MV-4-11 (cell line): ENCODE measurements at places on chromosomes 3 and 15.

- no peak for DNase-seq
These were observed 437.8 kb downstream of the RBMS3 start for GRCh38 chr3:29718661-29719065.

DNA sequence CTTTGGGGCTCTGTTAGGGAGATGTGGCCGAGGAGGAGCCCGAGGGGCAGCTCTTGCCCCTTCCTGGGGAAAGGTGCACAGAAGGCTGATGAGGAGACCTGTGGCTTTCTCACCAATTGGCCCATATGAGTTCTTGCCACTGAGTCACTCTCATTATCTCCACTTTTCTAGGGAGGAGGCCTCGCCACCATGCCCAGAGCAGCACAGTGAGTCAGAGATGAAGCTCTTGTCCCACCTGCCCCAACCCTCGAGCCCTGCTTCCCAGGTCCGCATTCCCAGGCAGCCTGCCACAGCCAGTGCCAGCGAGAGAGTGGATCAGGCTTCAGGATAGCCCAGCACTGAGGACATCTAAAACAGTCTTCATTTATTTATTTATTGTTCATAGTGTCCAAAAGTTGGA lies 53.5 kb downstream of the AMOTL2 start:
- no peak for DNase-seq

- DNase-seq, result no peak
These were observed 99.8 kb downstream of the SEC22A start for GRCh38 chr3:123301331-123302184.

GRCh38 chr3:18232317-18232716 lies 192.8 kb downstream of the SATB1 start:
- DNase-seq, result no peak

GRCh38 chr15:52247461-52247860 lies 48.1 kb downstream of the MYO5C start:
- DNase-seq, result peak; percentile 56

DNA sequence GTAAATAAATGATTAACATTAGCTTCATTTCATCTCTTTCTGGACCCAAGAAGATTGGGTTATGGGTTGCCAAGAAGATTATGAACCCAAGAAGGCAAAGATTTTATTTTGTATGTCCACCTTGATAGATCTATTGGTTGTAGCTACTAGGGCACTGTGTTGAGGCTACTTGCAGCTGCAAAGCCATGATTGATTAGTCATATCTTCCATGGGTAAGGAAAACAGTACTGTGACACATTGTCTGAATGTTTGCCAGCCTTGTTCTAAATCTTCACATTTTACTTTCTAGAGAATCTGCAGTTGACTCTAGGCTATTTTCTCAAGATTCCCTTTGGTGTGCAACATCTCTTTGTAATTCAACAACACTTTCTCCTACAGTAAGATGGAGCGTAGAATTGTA lies 229.2 kb upstream of the KCNH8 start:
- no peak for DNase-seq

DNA sequence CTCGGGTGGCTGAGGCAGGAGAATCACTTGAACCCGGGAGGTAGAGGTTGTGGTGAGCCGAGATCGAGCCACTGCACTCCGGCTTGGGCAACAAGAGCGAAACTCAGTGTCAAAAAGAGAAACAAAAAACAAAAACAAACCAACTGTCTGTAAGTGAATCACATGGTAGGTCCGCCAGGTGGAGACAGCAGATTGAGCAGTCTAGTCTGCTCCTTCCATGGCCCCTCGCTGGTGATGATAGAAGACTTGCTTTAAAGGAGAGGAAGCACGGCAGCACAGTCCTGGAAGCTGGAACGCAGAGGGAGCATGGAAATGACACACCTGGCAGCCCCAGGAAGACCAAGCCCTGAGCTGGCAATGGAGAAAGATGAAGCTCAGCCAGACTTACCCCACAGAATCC lies 31.4 kb upstream of the MGLL start:
- DNase-seq, result no peak

DNA sequence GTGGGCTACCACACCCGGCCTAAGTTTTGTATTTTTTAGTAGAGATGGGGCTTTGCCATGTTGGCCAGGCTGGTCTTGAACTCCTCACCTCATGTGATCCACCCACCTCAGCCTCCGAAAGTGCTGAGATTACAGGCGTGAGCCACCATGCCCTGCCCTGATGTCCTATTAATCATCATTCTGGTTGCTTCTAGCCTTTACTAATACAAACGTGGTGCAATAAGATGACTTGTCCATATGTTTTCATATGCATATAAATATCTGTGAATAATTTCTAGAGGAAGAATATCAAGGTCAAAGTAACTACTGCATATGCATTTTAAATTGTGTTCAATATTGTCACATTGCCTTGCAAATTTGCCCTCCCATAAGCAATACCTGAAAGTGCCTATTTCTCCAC lies 25.5 kb upstream of the PDHB start:
- no peak for DNase-seq

DNA sequence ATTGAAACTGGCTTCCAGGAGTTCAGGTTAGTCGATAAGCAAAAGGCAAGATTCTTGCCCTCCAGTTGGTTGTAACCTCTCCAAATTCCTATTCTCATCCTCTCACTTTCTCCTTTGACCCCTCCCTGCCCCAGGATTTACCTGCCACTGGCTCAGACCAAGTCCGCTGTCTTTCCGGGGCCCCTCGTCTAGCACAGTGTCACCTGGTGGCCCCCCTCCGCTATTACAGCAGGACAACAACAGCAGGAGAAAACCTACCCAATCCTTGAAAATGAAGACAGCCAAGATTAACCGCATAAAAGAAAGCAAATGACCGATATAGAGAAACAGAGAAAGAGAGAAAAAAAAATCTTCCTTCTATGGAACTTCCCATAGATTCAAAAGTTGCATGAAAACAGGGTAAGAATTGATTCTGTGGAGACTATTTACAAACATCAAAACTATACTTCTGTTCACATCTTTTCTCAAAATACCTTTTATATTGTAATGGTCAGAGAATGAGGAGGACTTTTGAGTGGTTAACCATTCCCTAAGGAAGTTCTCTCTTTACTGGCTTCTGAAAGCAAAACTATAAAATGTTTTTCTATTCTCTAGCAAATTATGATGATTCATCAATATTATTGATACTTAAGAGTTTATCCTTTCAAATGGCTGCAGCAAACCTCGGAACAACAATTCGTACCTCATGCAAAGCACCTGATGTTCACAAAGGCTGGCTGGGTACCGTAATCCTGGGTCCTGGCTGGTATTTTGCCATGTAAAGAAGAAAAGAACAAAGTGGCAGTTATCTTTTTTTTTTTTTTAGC lies 10.0 kb upstream of the ST8SIA2 start:
- DNase-seq, result no peak

DNA sequence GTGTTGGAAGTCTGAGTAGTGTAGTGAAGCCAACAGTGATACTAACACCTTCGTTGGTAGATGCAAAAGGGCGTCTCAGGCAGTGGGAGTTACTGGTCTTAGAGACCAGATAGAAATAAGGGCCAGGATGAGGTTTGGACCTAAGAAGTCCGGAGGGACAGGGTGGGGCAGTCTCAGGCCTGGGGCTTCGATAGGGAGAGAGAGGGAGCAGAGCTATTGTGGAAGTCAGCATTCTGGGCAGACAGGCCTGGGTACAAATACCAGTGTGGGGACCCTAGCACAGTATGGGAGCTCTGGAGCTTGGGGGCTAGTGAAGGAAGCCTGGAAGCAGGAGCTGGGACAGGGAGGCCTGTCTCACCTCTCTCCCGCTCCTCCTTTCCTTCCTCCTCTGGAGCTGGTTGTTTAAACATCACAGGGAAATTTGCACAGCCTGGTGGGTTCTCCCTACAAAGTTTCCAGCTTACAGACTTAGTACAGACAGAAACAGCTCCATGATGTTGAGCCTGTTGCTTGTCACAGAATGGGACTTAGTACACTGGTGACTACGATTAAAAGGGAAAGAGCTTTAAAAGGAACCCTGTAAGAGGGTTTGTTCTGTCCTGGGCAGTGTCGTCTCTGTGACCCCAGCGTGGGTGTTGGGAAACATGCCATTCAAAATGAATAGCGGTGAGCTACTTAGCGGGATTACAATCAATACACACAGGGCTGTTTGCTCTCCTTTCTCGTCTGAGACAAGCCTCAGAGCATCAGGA lies 76.4 kb upstream of the TNFAIP8L3 start:
- peak; percentile 40 for DNase-seq

DNA sequence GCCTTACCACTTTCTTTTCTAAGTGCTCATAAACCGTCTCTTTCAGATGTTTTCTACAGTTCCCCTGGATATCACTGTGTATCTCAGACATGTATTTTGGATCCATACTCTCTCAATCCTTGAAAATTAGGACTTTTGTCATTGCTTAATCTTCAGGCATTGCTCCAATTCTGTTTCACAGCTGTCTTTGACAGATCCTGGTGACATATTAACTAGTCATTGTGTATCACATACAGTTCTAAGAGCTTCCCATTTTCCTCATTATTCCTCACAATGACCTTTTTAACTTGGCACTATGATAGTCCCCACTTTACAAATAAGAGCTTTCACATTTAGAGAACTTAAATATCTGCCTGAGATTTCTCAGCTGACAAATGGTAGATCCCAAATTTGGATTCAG lies 151.7 kb downstream of the CLSTN2 start:
- no peak for DNase-seq

DNA sequence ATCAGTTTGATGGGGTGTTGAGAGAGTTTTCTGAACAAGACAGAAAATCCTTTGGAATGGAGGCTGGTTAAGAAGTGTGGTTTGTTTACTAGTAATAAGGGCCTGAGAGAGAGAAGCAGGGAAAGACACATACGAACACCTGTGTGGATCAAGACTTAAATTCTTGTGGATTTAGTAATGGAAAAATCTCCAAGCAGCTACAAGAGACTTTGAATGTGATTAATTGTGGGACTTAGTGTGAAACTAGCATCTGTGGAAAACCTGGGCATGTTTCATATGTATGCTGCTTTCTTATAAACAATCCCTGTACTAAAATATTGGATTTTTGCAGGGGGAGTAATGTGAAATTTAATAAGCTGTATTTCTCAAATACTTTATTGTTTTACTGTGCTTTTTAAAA lies 399.1 kb downstream of the SI start:
- no peak for DNase-seq

DNA sequence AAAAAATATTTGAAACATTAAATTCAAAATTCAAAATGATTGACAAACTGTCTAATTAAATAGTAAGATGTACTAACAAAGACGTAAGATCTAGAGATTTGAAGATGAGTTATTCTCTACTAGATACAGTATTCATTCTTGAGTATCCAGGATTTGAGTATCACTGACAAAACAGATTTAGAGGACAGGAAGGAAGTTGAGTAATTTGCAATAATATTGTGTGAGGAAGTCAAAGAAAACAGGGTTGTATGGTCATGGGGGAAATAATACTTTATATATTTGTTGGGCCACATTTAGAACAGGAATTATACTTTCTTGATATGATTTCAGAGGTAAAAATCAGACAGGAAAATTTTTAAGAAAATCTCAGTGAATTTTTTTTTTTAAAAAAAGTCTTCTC lies 393.1 kb upstream of the CDIN1 start:
- no peak for DNase-seq

- DNase-seq, result no peak
These were observed 1398.6 kb upstream of the ALCAM start for GRCh38 chr3:103968131-103968530.

DNA sequence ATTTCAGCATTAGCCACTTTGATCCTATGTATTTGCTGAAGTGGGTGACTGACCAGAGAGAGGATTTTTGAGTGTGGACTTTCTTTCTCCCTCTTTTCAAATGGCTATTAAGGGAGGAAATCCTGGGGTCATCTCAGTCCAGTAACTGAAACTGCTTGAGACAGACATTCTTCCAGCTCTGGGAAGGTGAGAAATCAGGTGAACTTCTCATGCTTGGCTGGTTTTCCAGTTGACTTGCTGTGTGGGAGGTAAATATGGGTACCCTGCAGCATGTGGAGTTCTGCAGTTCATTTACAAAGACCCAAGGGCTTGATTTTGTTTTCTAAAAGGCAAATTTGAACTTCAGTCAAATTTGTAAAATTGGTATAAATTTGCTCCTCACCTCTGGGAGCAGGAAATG lies 461.1 kb upstream of the TBL1XR1 start:
- DNase-seq, result no peak

GRCh38 chr3:84442533-84442932 lies 516.3 kb upstream of the CADM2 start:
- DNase-seq, result no peak

DNA sequence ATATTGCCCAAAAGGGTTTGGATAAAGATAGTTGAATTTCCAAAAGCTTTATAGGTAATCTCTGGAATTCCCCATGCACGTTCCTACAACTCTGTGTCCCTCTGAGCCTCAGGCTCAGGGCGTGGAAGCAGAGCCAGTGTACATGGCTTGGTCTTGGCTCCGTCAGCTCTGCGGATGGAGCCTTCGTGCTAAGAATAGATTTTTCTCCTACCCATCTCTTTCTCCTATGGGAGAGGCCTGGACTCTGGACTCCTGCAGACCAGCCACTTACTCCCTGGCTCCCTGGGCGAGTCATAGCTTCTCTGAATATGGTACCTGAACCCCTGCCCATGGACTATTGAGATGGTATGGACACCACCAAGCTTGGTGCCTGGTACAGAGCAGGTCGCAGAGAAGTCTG lies 99.9 kb downstream of the EEFSEC start:
- no peak for DNase-seq

DNA sequence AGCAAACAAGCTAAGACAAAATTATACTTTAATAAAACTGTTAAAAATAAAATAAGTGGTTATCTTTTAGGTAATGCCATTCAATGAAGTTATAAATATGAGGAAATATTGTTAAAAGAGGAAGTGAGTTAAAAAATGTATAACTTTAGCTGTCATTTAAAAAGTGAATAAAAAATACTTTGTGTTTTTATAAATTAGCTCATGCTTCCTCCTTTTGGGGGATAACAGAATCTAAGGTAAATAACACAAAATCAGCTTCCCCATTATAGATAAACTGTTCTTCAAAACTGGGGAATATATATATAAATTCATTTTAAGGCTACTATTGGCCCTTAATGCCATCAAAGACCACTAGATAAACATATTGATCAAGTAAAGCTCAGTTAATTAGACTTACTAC lies 113.7 kb upstream of the AADACL2 start:
- no peak for DNase-seq

- DNase-seq, result peak; percentile 0
These were observed 525.1 kb upstream of the GOLIM4 start for GRCh38 chr3:168620854-168621253.

GRCh38 chr3:30622790-30623189 lies 16.4 kb downstream of the TGFBR2 start:
- DNase-seq, result no peak

DNA sequence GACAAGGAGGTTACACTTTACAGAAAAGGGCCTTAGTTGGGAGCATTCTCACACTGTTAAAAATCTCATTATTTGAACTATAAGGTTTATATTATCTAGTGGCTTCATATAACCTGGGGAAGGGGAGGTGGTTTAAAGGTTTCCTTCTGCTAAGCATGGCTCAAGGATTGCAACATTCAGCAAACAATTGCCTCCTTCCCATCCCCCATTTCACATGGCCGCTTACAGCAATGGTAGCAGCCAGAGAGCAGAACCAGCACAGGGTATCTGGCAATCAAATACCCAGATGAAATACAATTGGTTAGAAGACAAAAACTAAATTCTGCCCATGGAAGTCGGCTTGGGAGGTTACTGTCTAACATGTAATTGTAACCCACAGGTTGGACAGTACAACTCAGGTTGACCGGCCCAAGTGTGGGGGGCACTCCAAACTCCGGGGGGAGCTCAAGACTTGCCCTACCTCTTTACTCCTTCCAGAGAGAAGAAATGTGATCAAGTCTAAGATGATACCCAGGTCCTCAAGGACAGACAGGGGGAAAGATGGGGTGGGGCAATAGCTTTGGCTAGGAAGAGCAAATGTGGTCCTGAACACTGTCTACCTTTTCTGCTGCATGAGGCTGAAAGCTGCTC lies 15.5 kb downstream of the ETV5 start:
- no peak for DNase-seq

- no peak for DNase-seq
These were observed 3.6 kb upstream of the EIF4E3 start for GRCh38 chr3:71728632-71729342.
